ENCODE measurements at places on chromosomes 16 and 17.

- no peak for DNase-seq
Observed at GRCh38 chr16:51773071-51773890, 622.2 kb upstream of the SALL1 start.

DNA sequence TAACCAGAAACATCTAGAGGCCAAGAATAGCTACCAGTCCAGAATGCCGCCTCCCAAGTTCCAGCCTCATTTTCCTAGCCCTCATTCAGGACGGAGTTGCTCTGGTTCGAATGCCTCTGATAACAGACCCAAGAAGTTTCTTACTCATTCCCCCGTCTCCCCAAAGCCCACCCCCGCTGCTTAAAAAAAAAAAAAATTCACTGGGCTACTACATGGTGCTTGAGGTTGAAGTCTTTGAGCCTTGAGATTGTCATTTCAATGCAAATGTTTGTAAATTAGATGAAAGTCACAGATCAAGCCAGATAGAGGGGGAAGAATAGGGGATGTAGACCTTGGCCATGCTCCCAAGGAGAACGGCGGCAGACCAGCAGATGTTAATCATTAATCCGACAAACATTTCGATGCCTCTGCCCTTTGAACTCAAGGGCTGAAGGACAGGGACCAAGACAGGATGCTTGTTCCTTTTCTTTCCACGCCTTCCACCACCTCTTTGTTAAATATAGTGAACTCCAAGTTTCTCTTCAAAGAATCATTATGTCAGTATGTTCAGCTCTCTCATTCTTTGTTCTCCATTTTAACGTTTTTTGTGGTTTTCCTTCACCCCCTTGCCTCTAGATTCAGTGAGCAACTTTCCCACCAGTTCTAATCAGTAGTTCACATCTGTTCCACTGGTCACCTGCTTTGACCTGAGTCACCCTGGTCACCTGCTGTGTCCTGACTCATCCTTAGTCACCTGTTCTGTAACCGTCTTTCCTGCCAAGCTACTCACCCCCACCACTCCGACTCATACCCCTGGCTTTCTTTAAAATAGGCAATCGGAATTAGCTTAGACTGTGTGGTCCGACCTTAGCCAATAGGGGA lies 190.3 kb downstream of the CPPED1 start:
- DNase-seq: peak; percentile 99

GRCh38 chr16:89096768-89097391 lies 3.2 kb downstream of the ACSF3 start:
- no peak for DNase-seq

- no peak for DNase-seq
Observed at GRCh38 chr16:88596483-88596882, 26.3 kb downstream of the ZC3H18 start.

GRCh38 chr17:46818929-46819859 lies 702 bp upstream of the WNT3 start:
- no peak for DNase-seq

DNA sequence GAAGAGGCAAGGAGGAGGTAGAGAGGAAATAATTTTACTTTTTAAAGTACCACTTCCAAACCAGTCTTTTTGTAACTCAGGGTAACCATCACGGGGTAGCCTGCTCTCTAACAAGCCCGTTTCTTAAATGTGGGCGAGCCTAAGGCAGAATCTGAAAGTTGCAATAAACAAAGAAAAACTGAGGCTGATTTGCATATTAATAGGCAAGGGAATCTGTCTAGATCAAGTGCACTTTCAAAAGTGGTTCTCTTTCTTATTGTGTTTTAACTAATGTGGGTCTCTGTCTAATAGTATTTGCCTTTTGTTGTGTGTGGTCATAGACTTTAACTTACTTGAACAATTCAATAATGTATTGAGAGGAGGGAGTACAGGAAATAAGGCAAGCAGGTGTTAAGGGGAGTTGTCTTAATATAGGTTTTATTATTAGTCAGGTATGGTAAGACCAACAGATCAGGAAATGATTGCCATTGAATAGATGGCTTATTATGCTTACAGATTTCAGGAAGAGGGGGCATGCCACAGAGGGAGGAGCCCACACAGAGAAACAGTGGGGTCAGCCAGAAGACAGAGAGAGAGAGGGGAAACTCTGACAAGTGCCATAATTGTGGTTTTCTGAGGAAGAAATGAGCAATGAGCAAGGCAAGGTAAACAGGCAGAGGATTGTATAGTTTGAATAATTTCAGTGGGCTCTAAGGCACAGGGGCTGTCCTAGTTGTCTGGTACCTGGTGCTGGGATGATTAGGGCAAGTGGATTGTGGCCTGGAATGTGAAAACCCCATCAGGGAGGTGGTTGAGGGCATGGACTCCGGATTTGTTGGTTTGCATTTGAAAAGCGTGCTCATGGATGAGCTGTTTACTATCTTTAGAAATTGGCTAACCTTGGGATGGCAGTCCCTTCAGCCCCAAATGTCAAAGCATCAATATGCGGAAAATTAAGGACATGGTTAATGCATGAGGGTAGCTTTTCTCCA lies 237.2 kb downstream of the TOX3 start:
- DNase-seq: no peak

Data from Caki2 (cell line).